A673 (cell line): ENCODE measurements at places on chromosomes 7 and 10.
A peak's percentile ranks its signal among the peaks of the same experiment; 100 is the strongest.

- peak; percentile 56 for DNase-seq
Measured at GRCh38 chr10:102001435-102002068, 54.4 kb downstream of the ARMH3 start.

- DNase-seq: no peak
Measured at GRCh38 chr7:32330602-32331001, 159.6 kb downstream of the LSM5 start.

DNA sequence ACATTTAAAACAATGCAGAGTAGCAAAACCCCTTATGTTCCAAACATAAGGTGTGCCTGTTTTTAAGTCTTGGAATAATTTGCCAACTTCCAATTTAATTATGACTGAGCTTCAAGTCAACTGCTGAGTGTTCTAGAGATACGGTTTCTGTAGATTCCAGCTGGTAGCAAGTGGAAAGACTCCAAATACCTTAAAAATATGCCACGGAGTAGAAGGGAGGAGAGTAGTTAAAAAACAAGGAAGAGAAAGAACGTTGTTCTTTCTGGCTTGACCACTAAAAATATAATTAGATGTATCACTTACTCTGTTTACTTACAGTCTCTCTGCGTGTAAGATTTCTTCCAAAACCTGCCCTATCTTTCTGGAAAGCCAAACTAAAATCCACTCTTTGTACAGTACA lies 24.5 kb upstream of the ABLIM1 start:
- DNase-seq: no peak

GRCh38 chr7:37000511-37000910 lies 276.2 kb upstream of the AOAH start:
- no peak for DNase-seq

GRCh38 chr7:98204670-98205069 lies 6.6 kb upstream of the BHLHA15 start:
- no peak for DNase-seq

- DNase-seq: peak; percentile 31
Measured at GRCh38 chr10:109977382-109977806, 30.4 kb upstream of the ADD3 start.

DNA sequence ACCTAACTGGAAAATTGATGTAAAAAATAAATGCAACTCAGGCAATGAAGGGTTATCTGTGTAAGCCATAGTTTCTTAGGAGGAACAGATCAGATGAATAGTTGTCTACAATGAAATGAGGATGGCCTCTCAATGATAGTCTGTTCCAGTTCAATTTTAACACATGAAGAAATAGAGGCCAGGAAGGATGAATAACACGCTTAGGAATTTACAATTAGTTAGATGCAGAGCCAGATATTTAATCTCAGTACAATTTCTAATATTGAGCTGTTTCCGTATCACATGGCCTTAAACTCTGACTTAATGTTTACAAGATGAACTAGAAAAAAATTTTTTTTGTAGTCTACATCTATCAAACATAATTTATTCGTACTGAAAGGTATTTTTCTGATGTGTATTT lies 176.6 kb downstream of the GALNT11 start:
- DNase-seq: peak; percentile 19

DNA sequence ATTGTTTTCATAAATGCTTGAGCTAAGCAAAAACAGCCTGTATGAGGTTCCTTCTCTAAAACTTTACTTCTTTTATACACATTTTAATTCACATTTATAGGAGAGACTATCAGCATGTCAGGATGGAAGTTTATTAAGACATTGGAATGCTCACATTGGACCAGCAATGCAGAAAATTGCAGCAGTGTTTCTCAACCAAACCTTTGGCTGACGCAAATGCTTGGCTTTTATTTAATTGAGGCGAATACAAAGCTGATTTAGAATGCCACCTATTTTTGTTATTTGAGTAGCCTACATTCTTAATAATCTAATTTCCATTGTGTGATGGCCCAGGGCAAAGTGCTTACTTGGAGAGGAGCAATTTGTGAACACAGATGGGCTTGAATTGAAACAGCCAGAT lies 283.2 kb downstream of the ARL4A start:
- no peak for DNase-seq

GRCh38 chr7:155284496-155285274 lies 13.0 kb upstream of the INSIG1 start:
- DNase-seq: no peak

GRCh38 chr10:391305-391704 lies 256.1 kb downstream of the ZMYND11 start:
- no peak for DNase-seq

DNA sequence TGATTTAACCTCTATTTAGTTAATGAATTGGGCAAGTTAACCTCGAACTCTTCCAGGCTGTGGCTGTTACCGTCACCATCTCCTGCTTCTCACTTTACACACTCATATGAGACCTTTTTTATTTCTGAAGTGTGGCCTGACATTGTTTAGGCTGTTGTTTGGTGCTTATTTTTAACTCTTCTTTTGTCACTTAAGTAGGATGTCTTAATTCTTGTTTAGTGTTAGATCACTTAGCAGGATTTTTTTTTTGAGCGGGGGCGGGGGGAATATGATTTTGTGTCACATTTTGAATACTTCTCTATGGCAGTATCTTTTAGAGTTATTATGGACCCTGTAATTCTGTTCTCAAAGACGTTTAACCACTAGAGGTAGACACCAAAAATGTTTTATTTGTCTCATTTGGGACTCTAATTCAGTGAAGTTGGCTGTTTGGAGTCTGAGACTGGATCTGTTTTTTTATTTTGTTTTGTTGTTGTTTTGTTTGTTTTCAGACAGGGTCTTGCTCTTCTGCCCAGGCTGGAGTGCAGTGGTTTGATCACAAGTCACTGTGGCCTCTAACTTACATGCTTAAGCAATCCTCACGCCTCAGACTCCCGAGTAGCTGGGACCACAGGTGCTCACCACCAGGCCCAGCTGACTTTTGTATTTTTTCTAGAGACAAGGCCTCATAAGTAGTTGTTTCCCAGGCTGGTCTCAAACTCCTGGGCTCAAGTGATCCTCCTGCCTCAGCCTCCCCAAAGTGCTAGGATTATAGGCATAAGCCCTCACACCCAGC lies 73.5 kb downstream of the CUX1 start:
- DNase-seq: no peak

GRCh38 chr7:45112648-45113047 lies 1.2 kb upstream of the TBRG4 start:
- DNase-seq: no peak
